ENCODE measurements at places on chromosomes 16 and 17.

DNA sequence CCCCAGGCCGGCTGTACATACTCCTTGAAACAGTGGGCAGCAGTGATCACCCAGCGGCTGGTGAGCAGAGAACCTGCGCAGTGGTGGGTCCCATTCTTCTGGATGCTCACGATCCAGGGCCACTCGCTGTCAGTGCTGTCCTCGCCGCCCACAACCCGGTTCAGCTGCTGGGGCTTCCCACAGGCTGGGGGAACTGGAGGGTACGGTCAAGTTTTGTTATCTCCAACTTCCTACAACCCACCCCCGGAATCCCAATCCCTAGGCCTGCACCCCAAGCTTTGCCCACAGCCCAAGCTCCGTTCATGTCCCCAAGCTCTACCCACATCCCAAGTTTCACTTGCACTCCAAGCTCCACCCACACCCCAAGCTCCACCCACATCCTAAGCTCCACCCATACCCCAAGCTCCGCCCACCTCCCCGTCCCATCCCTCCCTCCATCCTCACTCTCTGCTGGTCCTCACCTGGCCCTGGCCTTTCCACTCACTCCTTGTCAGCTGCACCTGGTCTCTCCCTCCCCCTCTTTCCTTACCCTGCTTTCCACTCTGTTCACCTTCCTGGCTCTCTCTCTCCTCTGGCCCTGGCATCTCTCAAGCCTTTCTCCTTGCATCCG, 1.8 kb downstream of the PRSS22 start:
- no peak for DNase-seq

- DNase-seq, result no peak
Observed at GRCh38 chr16:726438-727290, at the start of the genes CCDC78 and HAGHL. Gene CCDC78, minus strand, starts transcription at chr16:726443. Its CDS starts 76 bp downstream, at chr16:726367. Gene HAGHL, plus strand, starts transcription at chr16:727106. Its CDS starts 404 bp downstream, at chr16:727510.

DNA sequence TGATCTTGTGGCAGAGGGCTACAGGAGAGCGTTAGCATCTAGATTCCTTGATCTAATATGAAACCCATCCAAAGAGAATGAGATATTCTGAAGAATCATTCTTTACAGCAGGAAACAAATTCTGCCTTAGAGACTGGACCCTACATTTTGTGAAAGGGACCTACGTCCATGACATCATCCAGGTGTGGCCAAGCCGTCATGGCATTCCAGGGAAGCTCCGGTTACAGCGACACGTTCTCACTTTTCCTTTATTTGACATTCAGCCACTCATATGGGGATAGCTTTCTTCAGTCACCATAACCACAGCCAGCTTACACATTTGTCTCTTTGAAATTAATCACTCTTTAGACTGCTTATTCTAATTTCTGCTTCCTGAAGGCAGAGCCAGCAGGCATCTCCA, 408.1 kb downstream of the XYLT1 start:
- no peak for DNase-seq

- no peak for DNase-seq
Observed at GRCh38 chr17:79917902-79918484, 78.8 kb upstream of the CBX4 start.

DNA sequence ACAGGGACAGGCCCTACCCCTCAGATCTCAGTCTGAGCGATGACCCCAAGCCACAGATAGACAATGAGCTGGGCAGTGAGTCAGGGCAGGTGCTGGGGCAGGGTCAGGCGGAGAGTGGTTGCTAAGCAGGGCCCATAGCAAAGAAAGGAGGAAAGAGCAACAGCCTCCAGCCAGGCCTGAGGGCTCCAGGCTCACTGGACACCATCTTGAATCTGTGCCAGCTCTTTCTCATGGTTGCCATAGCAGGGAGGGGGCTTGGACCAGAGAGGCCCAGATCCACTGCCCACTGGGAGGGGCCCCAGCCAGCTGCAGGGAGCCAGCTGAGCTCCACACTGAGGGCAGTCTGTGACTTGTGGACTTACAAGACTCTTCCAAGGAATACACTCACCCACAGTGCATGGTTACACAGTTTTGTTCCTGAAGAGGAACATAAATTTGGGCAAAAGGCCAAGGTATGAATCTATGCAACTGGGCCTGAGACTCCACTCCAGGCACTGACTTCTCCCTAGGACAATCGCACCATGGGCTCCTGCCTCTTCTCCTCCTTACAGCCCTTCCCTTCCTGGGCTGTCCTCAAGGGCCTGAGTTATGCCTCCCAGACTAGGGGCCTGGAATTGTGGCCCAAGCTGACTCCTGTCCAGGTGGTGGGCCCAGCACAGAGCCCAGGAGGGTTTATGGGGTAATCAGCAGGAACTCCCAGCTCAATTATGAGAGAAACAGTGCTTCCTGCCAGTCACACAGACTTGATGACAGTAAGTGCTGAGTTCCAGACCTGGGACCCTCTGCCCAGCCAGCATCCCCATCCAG, 59.9 kb downstream of the BEAN1 start:
- no peak for DNase-seq

DNA sequence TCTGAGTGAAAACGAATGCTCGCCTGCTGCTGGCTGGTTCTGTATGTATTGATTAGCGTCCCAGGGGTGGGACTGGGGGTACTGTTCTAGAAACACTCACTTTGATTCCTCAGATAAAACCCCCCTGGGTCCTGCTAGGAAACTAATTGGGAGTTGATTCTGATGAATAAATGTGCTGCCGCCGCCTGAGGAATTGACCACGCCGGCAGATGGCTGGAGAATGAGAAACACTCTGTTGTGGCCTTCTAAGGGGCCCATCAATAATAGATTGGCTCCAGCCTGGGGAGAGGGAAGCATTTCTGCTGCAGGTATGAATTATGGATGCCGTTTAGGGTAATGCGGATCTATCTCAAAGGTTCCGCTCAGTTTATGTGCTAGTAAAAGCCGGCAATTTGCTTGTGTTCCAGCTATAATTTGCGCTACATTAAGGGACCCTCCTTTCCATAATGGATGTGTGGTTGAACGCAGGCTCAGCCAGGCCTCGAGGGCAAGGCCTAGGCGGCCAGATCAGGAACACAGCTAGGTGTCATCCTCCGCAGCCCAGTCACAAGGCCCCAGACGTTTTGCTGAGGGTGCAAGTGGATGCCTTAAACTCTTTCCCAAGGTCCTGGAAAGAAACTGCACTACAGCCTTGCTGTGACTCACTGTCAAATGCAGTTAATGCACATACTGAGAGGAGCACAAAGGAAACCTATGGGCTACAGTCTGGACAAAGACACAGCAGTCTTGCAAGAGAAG, 132.2 kb upstream of the HS3ST2 start:
- no peak for DNase-seq

DNA sequence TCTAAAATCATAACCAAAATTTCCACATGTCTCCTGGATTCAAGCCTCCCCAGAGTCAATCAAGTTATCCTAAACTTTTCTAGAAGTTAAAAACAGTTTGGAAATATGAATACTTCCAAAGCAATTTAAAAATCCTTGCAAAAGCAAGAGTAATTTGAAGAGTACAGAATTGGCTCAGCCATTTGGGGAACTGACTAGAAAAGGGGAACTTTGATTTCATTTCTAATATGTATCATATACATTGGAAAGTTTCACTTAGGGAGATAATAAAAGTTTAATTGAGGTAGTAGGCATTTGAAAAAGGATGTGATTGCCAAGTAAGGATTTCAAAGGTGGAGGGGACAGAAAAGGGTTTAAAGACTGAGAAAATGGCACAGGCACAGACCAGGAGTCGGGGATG, 9.0 kb upstream of the SLFN12L start:
- DNase-seq, result no peak

GRCh38 chr17:15334266-15334665, 7.1 kb downstream of the TEKT3 start:
- no peak for DNase-seq

GRCh38 chr17:42522263-42522790, 13.7 kb upstream of the NAGLU start:
- no peak for DNase-seq

- peak; percentile 18 for DNase-seq
Observed at GRCh38 chr17:56867948-56868376, 34.0 kb downstream of the DGKE start.

GRCh38 chr16:55529018-55529417, 20.1 kb downstream of the LPCAT2 start:
- DNase-seq, result no peak

DNA sequence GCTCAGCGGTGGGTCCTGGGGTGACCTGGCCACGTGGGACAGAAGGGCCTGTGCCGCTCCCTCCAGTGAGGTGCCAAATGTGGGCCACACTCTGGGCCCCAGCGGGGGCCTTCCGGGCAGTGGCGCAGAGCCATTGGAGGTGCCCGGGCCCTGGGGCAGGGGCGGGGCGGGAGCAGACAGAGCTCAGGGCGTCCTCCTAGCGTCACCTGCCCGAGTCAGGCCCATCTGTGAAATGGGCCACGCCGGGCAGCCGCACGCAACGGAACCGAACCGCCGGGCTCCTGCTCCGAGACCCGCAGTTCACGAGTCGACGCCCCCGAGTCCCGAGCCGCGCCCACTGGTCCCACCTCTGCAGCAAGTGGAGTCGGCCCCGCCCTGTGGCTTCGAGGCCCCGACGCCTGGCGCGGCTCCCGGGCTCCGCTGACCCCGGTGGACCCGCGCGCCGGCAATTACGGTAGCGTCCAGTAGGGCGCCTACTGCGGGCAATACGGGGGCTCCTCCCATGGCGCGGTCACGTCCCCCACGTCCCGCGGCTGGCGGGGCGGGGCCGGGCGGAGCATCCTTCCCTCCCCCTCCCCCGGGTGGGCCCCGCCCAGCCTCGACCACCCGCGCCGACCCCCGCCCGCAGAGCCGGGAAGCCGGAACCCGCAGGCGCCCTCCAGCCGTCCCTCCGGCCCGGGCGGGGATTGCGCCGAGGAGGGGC, 1.9 kb downstream of the SLC16A3 start:
- no peak for DNase-seq

DNA sequence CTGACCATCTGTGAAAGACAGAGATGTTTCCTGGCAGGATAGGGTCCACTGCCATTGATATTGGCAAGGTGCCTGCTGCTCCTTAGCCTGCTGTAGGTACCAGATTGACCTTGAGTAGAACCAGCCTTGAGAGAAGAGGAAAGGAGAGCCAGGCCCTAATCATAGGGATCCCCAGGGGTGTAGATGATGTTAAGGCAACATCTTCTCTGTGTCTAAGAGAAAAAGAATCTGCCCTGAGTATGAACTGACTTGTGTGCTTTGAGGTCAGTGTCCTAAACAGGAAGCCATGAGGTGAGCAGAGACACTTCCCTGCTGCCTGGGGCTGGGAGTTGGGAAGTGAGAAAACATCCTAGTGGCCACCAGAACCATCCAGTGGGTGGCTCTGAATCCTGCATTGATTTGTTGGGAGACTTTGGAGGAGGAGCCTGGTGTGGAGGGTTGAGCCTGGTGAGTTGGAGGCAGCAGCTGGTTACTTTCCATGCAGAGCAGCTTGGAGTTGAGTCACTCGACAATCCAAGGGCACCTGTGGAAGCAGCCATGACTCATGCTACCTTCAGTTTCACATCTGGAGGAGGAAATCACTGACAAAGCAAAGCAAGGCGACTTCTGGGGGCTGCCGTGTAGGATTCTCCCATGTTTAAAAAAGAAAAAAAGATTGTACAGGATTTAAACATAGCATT, 47.8 kb downstream of the BMERB1 start:
- no peak for DNase-seq

- no peak for DNase-seq
Observed at GRCh38 chr17:76707985-76708807, 2.6 kb downstream of the MXRA7 start.

DNA sequence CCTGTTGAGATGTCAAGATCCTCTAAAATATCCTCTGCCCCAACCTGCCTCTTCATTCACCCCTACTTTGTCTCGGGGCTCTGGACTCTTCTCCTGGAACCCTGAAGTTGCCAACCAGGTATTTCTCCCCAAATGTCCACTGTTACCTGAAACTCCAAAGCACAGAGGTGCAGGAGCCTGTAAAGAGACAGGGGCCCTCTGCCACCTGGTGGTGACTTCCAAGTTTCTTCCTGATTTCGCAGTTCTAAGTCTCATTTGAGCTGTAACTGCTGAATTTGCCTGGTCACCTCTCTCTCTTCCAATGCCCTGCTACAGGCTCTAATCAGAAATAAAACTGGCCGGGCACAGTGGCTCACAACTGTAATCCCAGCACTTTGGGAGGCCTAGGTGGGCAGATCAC, 77.1 kb upstream of the RCVRN start:
- DNase-seq, result no peak

DNA sequence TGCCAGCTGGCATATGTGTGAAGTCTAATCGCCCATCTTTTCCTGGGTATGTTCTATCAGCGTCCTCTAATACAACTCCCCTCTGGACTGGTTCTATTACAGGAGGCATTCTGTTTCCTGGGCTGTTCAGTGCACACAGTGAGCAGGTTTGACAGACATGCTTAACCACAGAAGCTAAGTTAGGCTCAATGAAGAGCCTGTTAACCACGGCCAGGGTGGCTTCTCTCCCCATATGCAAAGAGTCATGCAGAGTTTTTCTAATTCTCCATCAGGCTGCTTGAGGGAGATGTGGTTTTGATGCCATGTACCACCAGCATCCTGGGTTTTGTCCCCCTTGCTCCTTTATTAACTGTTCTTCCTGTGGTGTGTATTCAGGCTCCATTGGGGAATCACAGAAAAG, 57.2 kb upstream of the ALOX12 start:
- no peak for DNase-seq

DNA sequence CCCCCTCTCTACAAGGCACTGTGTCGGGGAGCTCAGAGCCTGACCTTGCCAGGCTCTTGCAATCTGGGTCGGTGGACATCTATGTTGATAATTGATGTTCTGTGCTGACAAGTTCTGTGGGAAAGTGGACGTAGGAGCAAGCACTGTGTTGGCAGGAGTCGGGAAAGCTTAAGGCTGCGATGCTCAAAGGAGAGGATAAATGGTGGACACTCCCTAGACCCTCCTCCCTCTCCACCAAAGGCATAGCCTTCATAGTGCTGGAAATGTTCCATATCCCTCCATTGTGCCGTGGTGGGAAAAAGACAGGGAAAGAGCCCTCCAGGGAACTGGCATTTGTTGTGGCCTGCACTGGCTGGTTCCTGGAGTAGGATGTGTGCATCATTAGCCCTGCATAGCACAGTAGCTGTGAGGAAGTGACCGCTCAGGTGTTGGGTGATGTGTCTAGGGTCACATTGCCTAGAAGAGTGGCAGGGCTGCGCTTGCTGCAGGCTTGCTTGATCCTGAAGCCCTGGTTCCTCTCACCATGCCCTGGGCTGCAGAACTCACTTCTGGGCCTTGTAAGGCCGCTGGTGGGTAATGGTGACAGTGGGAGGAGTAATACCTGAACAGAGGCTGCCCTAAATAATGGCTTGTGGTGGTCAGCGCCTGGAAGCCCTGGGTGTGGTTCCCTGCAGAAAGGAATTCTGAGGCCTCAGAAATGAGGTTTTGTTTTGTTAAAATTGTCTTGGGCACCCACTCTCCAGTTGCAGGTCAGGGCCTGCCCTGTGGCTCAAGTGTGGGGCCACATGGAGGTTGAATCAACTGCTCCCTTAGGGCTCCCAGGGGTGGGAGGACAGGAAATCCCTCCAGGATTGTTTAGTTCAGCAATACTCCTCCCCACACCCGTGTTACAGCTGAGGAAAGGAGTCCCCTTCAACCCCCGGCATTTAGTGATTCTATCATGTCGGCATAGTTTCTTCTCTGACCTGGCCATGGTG, 62.6 kb downstream of the KSR1 start:
- DNase-seq, result no peak

- no peak for DNase-seq
Observed at GRCh38 chr16:67537636-67538591, 9.3 kb downstream of the RIPOR1 start.

- DNase-seq, result no peak
Observed at GRCh38 chr17:39217734-39218369, 7.9 kb downstream of the STAC2 start.

- no peak for DNase-seq
Observed at GRCh38 chr16:85324488-85324887, 212.2 kb upstream of the CIBAR2 start.

Measured in DMS79 (cell line).